ENCODE measurements at places on chromosomes 16 and 17. TPM values are rescaled to one million over a fixed set of nuclear protein-coding genes. Genes with fewer than 3 reads are reported as not detected.

DNAI2 gene
- polyA plus RNA-seq, result 0.56 TPM

DNA sequence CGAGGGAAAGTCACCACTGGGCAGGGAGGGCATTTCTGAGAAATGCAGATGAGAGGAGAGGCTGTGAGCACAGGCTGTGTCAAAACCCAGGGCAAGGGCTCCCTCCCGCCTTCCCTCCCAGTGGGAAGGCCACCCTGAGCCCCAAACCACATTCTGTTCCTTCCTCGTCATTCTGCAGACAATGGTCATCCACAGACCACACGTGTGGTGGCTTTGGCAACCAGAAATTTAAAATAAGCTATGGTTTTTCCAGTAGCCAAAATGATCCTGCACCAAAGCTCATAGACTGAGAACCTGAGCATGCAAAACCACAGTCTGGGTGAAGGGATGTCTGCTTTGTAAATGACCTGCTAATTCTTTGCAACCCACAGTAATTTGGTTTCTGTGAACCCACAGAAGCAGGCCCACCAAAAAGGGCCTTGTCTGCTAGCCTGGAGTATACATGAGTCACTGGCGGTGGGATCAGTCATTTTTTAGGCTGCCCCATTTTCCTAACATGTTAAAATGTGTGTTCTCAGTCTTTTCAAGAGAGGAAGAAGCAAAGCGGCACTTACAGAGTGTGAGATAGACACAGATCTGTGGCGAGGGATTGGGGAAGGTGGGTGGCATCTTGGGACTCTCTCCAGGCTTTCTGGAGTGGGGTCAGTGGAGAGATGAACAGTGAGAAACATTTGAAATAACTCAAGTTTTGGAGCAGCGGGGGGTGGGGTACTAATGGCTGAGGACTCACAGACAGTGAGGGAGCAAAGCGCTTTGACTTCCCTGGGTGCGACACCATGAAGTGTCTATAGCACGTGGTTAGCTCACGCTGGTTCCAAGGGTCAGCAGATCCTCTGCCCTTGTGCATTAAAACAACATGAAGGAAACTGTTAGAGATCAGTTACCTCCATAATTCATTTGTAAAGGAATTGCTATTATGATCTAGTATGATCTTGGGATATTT is 20.5 kb downstream of the GRB7 start:
- DNase-seq, result no peak

DNA sequence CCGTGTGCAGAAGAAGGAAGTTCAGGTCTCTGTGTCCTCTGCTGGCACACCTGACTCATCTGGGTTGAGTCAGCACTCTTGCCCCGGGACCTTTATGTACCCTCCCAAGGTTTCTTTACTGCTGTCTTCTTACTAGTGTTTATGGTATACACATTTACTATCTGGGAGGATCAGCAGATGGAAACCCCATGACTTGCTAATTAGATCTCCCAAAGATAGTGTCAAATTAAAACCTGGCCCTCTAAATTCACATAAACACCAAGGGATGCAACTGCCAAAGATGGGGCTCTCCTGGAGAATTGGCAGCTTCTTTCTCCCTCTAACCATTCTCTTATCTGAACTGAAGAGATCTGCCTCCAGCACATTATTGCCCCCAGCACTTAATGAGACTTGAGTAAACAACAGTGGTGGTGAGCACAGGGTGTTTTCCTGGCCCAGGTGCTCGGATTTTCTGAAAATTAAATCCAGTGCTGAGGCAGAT is 718.1 kb upstream of the SOX9 start:
- DNase-seq, result no peak

DNA sequence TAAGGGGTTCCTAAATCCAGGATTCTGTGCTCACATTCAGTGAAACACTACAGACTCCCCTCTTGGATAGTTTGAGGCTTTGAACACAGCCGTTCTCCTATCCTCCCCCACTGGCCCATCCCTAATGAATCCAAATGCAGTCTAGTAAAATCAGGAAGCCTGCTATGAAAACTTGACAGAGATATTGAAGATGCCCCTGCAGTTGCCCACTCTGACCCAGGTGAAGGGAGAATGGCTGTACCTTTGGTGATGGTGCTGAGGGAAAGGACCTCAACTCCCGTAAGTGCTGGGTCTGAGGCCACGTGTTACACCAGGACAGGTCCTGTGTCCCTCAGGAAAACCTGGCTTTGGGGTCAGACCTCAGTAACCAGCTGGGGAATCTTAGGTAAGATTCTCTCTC is 54.4 kb downstream of the SF3B3 start:
- DNase-seq, result no peak

Measured in brain (organoid and tissue), 16 donors.